ENCODE measurements at places on chromosomes 12 and 14. TPM values are rescaled to one million over a fixed set of nuclear protein-coding genes. Genes with fewer than 3 reads are reported as not detected.

GRCh38 chr14:104794631-104794992 is 936 bp downstream of the AKT1 start:
- DNase-seq: peak; percentile 56
- H3K27me3 ChIP-seq: no peaks in the 10 kb centered on the region
- peak overlapping the region; percentile 49 for H3K4me3 ChIP-seq
- H3K27ac ChIP-seq: peak overlapping the region; percentile 69

DNA sequence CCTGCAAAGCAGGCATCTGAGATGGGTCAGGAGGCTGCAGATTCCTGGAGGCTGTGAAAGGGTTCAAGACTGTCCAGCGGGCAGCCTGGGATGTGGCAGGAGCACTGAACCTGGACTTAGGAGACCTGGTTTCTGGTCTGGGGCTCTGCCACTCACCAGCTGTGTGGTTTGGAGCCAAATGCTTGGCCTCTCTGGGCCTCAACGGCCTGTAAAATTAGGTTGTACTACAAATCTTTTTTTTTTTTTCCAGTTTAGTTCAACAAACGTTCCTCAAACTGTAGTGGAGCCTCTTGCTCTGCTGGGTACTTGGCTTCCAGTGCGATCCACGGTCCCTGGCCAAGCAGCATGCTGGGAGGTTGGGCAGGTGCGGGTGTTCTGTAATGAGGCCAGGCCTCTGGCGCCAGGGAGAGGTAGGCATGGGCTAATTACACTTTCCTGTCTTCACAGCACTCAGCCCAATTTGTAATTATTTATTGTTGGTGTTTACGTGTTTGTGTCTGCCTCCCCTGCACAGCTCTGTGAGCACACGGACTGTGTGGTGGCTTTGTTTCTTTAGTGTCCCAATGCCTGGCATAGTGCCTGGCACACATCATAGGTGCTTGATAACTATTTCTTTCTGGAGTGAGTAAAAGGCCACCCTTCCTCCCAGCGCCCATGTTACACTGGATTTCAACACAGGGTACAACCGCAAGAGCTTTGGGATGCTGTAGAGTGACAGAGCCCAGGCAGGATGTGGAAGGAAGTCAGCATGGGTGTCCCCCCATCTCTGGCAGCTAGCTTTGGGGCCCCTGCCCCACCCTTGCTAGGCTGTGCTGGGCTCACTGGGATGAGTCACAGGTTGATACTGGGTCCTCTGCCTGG is 5.8 kb upstream of the KRT80 start:
- peaks cover 28% of the 10 kb centered on the region for H3K4me1 ChIP-seq
- H3K27ac ChIP-seq: no peak overlapping the region
- DNase-seq: peak; percentile 62
- no peaks in the 10 kb centered on the region for H3K36me3 ChIP-seq

GRCh38 chr12:60752589-60752988 is 1156.8 kb downstream of the SLC16A7 start:
- no peaks in the 10 kb centered on the region for H3K36me3 ChIP-seq
- no peak overlapping the region for H3K4me3 ChIP-seq
- no peak overlapping the region for H3K27ac ChIP-seq
- H3K27me3 ChIP-seq: no peaks in the 10 kb centered on the region
- H3K4me1 ChIP-seq: no peaks in the 10 kb centered on the region
- no peak for DNase-seq

ATL1 gene
- polyA plus RNA-seq: 2.7 TPM

LRP1-AS gene
- not detected for polyA plus RNA-seq

Data from adrenal gland (tissue), 19 donors.